ENCODE measurements at places on chromosomes 1 and 21. TPM values are rescaled to one million over a fixed set of nuclear protein-coding genes. Genes with fewer than 3 reads are reported as not detected.

The AMY1C gene
- not detected for total RNA-seq

- DNase-seq, result no peak
Measured at GRCh38 chr1:168161459-168161858, 17.3 kb upstream of the TIPRL start.

The CR1L gene
- not detected for total RNA-seq

DNA sequence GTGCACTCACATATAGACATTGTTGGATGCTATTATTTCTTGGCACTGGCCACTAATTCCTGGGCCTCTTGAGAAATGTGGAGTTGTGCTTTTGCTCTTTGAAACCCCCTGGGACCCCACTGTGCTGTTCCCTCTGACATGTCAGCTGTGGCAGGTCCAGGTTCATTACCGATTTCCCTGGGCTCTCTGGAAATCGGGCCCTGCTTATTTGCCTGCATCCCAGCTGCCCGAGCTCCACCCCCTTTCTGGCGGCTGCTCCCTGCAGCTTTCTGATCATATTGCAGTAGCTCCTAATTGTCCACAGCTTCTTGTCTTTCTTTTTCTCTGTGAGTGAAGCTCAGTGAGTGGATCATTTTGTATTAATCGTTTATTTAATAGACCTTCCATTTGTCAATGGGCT is 183.7 kb upstream of the FAM78B start:
- DNase-seq, result no peak
